ENCODE measurements at places on chromosomes 7 and 10.

DNA sequence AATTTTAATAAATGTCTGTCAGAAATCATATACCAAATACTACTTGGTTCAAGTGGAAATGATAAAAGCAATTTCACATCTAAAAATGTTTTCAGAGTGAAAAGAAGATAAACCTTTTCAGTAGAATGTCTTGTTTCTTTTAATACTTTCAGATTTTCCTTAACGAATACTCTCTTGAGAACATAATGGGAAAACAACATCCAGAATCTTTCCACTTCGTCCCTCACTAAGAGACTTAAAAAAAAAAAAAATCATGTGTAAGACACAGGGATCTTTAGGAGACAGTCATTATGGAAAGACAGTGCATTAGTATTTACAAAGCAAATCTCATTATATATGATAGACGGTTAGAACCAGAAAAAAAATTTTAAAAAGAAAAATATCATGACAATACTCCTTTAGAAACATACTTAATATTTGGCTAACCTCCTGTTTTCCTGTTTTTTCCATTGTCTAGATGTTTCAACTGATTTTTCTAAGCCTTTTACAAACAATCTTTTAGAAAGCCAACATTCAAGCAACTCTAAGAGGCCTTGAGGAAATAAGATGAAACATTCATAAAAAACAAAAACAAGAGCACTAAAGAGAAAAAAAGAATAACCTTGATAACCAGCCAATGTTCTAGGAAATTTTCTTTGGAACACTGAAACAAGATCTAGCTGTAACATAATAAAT lies 339.9 kb upstream of the LRRN3 start:
- DNase-seq: no peak

DNA sequence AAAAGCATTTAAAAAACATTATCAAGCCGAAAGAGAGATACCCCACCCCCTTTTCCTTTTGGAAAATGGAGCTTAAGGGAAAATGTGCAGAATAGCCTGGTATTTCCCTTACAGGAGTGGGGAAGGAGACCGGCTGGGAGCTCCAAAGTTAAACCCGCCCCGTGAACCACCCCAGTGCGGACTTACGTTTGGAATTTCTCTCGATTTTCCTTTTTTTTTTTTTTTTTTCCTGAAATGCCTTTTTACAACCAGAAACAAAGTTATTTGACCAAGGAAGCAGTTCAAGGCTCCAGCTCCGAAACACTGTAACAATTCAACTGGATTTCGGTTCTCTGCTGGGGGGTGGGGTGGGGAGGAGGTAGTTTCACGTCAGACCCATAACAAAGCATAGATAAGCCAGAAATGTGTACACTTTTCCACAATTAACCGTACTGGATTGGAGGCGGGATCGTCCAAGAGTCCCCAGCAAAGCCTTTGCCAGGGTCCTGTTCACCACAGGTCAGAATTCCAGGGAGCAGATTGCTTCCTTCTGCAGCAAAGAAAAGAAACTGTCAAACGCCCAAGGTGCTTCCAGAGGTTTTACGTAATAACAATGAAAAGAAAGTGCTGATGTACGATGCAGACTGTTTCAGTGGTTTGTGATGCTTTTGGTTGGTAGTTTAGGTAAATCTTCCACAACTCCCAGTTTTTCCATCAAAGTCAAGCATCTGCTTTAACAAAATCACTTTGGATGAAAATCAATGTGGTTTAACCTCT lies 6.7 kb downstream of the SKIDA1 start:
- DNase-seq: no peak

- DNase-seq: no peak
Measured at GRCh38 chr10:17747883-17748550, 4.0 kb upstream of the TMEM236 start.

DNA sequence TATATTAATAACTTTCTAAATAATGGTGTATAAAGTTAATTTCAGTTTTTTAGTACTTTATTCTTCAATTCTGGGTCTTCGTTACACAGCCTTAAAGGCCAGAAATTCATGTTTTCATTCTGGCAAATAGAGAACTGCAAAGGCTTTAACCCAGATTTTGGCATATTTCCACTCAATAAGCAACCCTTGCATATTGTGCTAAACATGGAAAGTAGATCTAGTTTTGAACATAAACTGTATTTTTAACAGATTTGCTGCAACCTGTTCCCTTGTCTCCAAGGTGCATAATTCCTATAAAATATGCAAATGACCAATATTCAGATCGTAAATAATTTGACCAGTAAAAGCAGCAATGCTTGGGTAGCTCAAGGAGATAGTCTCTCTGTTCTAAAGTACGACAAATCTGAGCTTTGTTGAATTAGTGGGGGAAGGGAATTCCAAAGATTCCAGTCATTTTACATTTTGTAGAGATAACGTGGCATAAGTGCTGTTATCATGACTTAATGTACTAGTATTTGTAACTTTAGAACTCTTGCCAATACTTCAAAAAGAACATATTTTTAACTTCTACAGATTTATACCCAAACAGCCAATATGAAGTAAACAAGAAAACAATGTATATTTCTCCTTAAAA lies 46.4 kb upstream of the RSBN1L start:
- DNase-seq: no peak

- DNase-seq: no peak
Measured at GRCh38 chr10:10901906-10902305, 115.8 kb upstream of the CELF2 start.

- no peak for DNase-seq
Measured at GRCh38 chr10:44416021-44416771, 31.3 kb upstream of the CXCL12 start.

DNA sequence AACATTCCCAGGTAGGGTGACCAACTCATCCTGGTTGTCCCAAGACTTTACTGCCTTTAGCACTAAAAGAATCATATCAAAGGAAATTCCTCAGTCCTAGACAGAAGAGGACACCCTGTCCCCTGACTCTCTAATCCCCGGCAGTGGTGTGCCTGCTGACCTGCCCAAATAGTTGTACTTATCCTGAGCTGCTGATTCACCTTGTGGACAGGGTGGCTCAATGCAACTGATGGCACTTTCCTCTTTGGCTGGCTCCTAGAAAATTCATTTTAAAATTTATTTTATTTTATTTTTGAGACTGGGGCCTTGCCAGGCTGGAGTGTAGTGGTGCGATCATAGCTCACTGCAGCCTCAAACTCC lies 111.7 kb downstream of the JCAD start:
- DNase-seq: no peak

- no peak for DNase-seq
Measured at GRCh38 chr7:25870574-25870973, 281.4 kb upstream of the NFE2L3 start.

DNA sequence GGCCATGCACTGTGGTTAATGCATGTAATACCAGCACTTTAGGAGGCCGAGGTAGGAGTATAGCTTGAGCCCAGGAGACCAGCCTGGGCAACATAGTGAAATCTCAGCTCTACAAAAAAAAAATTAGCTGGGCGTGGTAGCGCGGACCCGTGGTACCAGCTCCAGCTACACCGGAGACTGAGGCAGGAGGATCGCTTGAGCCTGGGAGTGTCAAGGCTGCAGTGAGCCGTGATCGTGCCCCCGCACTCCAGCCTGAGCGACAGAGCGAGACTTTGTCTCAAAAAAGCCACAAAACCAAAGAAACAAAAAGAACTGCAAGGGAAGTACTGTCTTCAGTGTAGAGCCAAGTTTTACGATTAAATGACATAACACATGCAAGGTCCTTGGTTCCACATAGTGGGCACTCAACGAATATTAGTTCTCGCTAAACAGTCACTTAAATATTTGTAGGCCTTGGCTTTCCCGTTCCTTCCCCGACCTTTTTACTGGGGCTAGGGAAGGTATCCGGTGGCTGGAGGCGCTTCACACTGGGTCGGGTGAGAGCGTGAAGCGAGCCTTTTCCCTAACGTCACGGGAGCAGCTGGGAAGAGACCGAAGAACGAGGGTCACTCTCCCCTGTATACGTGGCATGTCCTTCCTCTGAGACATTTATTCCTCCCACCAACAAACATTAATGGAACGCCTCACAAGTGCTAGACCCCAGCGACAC lies 993 bp upstream of the SND1 start:
- no peak for DNase-seq
